ENCODE measurements at places on chromosomes 12 and 14.

DNA sequence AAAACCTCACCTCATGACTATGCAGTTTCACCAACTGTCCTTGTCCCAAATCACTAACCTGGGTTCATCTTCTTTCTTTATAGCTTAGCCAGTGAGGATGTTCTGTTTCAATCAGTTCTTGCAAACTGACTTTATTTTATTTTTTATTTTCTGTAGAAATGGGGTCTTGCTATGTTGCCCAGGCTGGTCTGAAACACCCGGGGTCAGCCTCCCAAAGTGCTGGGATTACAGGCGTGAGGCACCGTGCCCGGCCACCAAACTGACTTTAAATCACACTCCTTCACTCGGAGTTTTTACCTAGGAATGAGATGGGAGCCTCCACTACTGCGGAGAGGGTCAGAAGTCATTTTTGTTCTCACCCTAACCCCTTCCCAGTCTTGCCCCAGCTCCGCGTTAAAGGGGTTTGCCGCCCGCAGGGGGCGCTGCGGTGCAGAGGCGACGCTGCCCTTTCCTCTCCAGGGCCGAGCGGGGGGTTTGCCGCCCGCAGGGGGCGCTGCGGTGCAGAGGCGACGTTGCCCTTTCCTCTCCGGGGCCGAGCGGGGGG is 7.0 kb upstream of the B4GALNT3 start:
- no peak for DNase-seq

- DNase-seq = no peak
Measured at GRCh38 chr14:96803958-96804357, 6.8 kb downstream of the VRK1 start.

DNA sequence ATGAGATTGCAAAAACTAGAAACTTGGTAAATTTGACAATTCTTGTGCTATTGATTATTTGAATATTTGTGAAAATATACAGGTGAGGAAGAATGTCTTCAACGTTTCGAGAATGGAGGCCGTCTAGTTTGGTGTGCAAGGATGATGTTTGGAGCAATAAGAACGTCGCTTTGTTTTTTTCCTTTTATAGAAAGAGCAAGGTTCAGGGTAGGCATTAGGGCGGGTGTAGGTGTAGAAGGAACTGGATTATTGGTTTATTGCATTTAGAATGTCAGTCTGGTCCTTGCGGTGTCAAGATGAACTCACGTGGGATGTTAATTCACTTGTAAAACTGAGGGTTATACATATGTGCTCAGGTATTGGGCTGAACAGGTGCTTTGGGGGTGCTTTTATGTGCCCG is 1.1 kb downstream of the RPS26 start:
- no peak for DNase-seq

- DNase-seq = no peak
Measured at GRCh38 chr12:45708901-45709300, 20.6 kb upstream of the ARID2 start.

DNA sequence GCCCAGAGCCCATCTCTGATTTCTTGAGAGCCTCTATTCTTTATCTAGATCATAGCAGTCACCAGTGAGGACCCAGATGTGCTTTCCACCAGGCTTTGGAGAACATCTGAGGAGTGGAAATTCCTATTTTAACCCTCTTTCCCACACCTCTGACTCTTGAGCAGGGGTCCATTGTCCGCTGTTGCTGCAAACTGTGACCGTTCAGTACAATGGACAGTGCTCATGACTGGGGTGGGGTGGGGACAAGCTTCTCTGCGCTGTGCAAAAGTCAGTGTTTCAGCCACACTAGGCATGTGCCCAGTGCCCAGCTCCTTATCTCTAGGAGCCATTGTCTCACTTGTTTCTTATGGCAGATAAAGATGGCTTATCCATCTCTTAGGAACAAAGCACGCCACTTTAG is 16.9 kb upstream of the KRT7 start:
- no peak for DNase-seq

DNA sequence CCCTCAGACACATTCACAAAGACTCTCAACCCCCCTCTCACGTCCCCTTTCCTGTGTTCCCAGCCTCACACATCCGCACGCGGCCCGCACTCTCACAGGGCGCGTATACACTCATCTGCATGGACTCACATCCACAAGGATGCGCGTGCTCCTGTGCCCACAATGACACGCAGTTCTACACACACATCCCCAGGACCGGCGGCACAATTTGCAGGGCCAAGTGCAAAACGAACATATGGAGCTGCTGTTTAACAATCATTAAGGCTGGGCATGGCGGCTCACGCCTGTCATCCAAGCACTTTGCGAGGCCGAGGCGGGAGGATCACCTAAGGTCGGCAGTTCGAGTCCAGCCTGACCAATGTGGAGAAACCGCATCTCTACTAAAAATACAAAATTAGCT is 36.4 kb upstream of the EML1 start:
- no peak for DNase-seq

DNA sequence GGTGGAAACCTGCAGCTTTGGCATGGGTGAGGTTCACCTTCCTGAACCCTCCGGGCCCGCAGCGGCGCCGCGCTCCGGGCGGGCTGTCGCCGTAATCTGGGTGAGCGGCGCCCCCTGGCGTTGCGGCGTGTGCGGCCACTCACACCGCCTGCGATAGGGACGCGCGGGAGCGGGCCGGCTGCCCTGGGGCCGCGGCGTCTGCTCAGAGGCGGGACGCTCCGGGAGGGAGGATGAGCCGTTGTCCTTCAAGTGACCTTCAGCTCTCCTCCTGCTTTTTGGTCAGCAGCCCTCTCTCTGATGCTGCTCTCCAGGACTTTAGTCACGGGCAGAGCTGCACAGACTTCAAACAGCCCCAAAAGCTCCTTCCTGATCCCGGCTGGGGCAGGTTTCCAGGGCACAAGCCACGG is 211.7 kb upstream of the FKBP4 start:
- DNase-seq = no peak

DNA sequence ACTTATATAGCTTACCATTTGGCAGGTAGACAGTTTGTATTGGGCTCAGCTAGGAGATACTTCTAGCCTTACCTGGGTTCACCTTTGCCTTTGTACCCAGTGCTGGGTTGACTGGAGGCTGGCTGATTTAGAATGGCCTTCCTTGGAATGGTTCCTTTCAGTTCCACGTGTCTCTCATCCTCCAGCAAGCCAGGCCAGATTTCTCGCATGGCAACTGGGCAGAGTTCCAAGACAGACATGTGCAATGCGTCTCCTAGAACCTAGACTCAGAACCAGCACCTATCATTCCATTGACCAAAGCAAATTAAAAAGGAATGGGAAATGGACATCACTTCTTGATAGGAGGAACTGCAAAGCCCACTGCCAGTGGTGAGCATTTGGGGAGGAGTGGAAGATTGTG is 79.1 kb upstream of the BDKRB2 start:
- no peak for DNase-seq

DNA sequence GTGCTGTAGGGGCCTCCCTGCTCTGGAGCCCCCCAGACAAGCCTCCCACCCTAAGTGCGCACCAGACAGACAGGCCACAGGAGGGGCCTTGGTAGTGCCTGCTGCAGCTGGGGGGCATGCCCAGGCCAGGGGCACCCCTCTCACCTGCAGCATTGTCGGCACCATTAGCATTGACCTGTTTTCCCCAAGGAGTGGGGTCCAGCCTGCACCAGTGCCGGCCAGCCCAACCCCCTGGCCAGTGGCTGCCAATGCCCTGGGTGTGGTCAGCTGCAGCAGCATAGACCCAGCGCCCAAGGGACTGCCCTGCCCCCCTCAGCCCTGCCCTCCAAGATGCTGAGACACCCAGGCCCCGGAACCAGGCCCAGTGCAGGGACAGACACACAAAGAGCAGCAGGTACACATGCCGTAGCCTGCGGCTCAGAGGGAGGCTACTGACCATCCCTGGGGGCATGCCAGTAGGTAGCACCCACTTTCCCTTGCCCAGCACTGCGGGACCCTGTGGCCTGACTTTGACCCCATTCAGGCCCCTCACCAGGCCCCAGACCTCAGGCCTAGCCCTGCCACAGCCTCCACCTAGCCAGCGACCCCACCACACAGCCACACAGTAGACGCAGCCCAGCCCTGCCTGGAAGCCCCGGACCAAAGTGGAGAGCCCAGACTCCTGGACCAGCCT is 1.0 kb downstream of the AHNAK2 start:
- no peak for DNase-seq

DNA sequence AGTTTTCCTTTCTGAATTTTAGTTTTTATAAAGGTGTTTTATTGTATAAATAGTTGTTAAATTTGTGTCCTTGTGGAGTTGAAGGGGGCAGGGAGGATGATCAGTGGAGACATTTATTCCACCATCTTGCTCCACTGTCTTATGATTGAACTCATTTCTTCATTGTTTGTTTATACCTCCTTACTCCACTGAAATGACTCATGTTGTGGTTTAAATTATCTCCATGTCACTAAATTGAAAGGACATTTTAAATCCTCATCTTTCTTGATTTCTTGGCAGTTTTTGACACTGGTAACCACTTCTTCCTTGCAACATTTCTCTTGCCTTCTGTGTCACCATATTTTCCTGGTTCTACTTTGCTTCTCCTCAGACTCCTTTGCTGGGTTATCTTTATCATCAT is 23.6 kb upstream of the FERMT2 start:
- no peak for DNase-seq

DNA sequence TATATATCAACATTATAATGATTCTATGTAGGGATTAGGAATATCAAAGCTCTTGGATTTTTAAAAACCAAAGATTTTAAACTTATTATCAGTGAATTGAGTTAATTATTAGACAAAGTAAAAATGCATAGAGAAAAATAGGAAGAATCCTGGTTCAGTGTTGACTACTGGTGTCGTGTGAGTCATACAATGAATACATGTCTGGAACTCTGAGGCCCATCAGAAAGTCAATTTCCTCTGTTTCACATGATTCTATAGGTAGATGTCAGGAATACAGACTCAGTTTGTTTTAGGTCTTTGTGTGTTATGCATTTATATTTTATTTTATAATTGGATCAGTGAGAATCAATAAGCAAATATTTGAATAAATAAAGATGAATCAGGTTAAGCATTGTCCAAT is 84.5 kb upstream of the RTL1 start:
- DNase-seq = no peak

GRCh38 chr12:128971802-128972201 is 118.5 kb downstream of the GLT1D1 start:
- no peak for DNase-seq

DNA sequence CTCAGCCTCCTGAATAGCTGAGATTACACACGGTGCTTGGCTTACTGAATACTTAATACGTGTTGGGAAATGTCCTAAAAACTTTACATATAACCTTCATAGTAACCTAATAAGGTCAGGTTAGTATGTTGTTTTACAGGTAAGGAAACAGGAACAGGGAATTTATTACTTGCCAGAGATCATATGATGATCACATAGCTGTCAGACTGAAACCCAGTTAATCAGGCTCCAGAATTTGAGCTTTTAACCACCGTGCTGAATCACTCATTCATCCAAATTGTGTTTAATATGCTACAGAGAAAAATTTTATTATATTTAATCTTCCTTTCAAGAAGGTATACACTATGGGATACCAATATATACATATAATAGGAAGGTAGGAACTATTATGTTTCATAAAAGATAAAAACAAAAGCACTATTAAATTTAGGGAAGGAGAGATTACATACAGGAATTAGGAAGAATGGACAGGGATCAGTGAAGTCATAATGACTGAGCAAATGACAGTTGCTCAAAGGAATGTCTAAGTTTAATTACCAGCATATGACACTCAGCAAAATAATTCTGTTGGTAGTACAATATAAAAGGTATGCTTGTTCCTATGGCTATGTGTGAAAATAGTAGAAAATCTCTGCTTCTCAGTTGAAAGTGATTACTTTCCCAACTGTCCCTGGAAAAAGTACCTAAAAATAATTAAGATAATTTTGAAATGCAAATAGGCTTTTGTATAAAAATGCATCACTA is 59.3 kb downstream of the HEATR5A start:
- DNase-seq = no peak

DNA sequence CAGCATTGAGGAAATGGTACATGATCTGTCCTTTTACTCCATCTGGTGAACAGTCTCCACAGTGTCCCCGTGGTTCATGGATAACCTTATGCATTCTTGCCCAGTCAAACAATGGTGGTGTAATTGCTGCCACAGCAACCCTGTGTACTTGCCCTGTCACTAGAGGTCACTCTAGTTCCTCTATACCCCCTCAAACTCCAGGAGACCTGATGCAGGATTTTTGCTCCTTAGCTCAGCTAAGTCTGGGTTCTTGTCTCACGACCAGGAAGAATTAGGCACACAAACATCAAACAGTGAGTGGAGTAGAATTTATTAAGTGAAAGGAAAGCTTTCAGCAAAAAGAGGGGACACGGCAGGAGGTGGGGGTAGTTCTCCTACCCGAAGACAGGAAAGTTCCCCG is 24.7 kb upstream of the EEA1 start:
- no peak for DNase-seq

GRCh38 chr14:92458136-92459029 is 55.2 kb upstream of the RIN3 start:
- DNase-seq = no peak

- no peak for DNase-seq
Measured at GRCh38 chr12:128914908-128915563, 61.8 kb downstream of the GLT1D1 start.

- no peak for DNase-seq
Measured at GRCh38 chr12:106181401-106182114, 42.8 kb upstream of the NUAK1 start.

- DNase-seq = no peak
Measured at GRCh38 chr14:57760896-57761295, 105.0 kb downstream of the SLC35F4 start.

DNA sequence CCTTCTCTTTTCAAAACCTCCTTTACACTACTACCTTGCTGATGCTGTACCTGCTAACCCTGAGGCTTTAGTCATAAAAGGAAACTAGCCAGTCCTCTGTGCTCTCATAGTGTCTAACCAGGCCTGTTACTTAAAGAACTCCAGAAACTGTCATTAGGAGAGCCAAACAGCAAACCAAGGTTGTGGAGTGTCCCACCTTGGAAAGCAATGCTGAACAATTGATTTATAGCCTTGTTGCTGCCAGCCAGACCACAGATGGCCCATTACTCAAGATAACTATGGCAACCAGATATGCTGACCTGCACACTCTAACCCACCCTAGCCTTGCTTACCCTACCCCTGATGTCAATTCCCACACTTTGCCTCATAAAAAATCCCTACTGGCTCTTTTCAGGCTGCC is 26.5 kb upstream of the BCAT1 start:
- no peak for DNase-seq

GRCh38 chr14:30928462-30928861 is 54.1 kb downstream of the COCH start:
- no peak for DNase-seq

- DNase-seq = no peak
Measured at GRCh38 chr14:93538413-93538812, 107.7 kb downstream of the UNC79 start.

DNA sequence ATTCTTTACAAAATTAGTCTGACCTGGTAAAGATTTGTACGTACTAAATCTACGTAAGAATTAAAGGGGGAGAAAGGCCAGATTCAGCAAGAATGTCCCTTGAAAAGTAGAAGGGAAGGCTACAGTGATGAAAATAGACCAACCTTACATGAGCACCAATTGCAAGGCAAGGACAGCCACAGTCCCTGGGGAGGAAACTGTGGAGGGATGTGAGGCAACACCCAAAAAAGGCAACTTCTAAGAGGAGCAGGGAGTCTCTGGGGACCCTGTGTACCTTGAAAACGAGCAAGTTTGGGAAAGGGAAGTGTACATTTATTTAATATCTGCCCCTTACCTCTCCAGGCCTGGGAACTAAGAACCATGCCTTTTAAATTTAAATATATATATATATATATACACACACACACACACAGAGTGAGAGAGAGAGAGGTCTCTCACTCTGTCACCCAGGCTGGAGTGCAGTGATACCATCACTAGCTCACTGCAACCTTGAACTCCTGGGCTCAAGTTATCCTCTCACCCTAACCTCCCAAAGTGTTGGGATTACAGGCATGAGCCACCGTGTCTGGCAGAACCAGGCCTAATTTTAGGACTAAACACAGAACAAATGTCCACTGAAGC is 56.4 kb downstream of the TMCC3 start:
- no peak for DNase-seq

Data from NCI-H1417 treated with DMSO at 0.1 percent for 48 hours (cell line).